ENCODE measurements at places on chromosomes 7 and 10.

- DNase-seq: no peak
- H3K36me3 ChIP-seq: no peaks in the 10 kb centered on the region
- H3K27me3 ChIP-seq: peaks cover 28% of the 10 kb centered on the region
- peaks cover 11% of the 10 kb centered on the region for H3K4me1 ChIP-seq
- no peak overlapping the region for H3K27ac ChIP-seq
- H3K4me3 ChIP-seq: no peak overlapping the region
Observed at GRCh38 chr7:150901160-150902035, 49.1 kb downstream of the AOC1 start.

DNA sequence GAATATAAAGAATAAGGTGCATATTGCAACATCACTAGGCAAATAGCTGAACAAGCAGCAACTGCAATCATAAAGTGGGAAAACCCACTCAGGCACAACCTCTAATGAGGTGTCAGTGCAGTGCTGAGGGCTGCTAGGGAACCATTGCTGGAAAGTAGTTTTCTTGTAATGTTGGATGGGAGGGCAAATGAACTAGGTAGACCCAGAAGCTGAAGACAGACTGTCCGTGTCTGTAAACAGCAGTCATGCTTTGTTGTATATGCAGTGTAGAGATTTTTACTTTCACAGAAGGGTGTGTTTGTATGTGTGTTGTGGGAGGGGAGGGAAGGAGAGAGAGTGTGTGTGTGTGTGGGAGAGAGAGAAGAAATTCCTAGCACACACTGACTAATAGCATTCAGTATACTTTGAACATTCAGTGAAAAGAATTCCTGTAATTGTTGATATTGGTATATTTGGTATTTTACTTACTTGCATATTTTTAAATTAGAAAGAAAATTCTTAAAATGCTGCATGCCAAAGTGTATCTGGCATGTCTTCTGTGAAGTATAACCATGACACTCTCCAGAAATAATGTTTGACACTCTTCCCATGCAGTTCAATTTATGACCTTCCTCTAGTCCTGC lies 28.8 kb downstream of the ITGB8 start:
- peaks cover 16% of the 10 kb centered on the region for H3K4me1 ChIP-seq
- H3K27ac ChIP-seq: no peak overlapping the region
- no peaks in the 10 kb centered on the region for H3K27me3 ChIP-seq
- no peaks in the 10 kb centered on the region for H3K36me3 ChIP-seq
- no peak overlapping the region for H3K4me3 ChIP-seq

DNA sequence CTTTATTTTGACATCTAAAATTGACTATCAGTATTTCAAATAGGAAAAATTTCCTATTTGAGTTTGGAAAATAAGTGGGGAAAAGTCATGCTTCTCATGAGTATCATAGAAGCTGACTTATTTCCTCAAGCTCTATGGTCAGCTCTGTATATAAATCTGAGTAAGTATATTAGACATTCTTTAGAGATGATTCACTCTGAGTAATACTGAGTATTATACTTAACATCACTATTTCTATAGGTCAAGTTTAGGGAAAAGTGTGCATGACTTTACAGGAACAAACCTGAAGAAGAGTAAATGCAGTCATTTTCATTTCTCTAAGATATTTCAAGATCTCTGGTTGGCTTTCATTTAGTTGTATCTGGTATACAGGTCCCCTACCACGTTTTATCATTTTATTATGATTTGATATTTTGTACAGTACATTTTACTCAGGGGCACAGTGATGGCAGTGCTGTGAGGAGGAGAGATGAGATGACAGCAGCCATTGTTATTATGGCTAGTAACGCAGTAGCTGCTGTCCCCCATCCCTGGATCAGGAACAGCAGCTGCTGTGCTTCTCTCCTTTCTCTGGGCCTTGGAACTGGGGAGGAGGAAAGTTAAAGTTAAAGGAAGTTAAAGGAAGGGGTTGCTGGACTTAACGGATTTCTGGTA lies 15.2 kb downstream of the SND1 start:
- H3K27ac ChIP-seq: no peak overlapping the region
- no peak for DNase-seq
- peaks cover 6% of the 10 kb centered on the region for H3K4me1 ChIP-seq
- H3K4me3 ChIP-seq: no peak overlapping the region
- no peaks in the 10 kb centered on the region for H3K27me3 ChIP-seq
- no peaks in the 10 kb centered on the region for H3K36me3 ChIP-seq

GRCh38 chr10:44295644-44296241 lies 89.2 kb downstream of the CXCL12 start:
- no peak overlapping the region for H3K27ac ChIP-seq
- peaks cover 13% of the 10 kb centered on the region for H3K4me1 ChIP-seq
- no peak overlapping the region for H3K4me3 ChIP-seq
- H3K27me3 ChIP-seq: peaks cover 24% of the 10 kb centered on the region
- DNase-seq: no peak
- H3K36me3 ChIP-seq: no peaks in the 10 kb centered on the region

DNA sequence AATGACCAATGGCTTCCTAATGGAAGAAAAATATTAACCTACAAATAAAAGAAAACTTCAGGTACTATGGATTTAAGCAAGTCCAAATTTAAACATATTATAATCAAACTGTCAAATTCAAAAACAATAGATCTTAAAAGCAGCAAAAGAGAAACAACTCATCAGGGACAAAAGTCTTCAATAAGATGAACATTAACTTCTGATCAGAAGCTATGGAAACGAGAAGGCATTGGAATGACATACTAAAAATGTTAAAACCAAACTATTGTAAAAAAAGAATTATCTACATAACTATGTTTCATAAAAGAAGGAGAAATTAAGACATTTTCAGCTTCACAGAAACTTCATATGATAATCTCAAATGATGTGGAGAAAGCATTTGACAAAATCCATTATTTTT lies 334.7 kb downstream of the ANKRD7 start:
- no peaks in the 10 kb centered on the region for H3K27me3 ChIP-seq
- H3K36me3 ChIP-seq: no peaks in the 10 kb centered on the region
- no peaks in the 10 kb centered on the region for H3K4me1 ChIP-seq
- no peak overlapping the region for H3K4me3 ChIP-seq

DNA sequence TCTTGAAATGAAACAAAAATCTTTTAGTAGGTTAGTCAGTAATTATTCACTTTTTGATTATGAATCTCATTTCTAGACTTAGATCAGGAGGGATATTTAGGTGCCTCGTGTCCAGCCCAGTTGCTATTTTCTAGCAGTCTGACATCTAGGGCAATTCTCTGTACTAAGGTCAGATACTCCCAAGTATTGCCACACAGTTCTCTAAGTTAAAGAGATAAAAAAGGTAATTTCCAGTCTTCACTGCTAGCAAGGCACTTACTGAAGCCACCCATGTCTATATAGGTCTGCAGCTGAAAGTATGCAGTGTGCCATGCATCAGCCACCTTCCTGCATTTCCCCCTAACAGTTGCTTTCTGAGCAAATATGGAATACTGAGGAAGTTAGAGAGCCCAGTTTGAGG lies 83.4 kb downstream of the PON1 start:
- H3K4me3 ChIP-seq: no peak overlapping the region
- no peaks in the 10 kb centered on the region for H3K36me3 ChIP-seq
- peaks cover 2% of the 10 kb centered on the region for H3K4me1 ChIP-seq
- DNase-seq: no peak
- no peaks in the 10 kb centered on the region for H3K27me3 ChIP-seq

- H3K27ac ChIP-seq: peak overlapping the region; percentile 84
- H3K4me1 ChIP-seq: peaks cover 88% of the 10 kb centered on the region
- H3K36me3 ChIP-seq: no peaks in the 10 kb centered on the region
- no peak overlapping the region for H3K4me3 ChIP-seq
- H3K27me3 ChIP-seq: no peaks in the 10 kb centered on the region
- no peak for DNase-seq
Observed at GRCh38 chr10:102770108-102770482, 26.3 kb downstream of the WBP1L start.

- no peak for DNase-seq
- no peak overlapping the region for H3K27ac ChIP-seq
- H3K4me1 ChIP-seq: peaks cover 27% of the 10 kb centered on the region
- H3K4me3 ChIP-seq: peak overlapping the region; percentile 67
Observed at GRCh38 chr7:2845034-2845592, 1.0 kb upstream of the GNA12 start.

- peaks cover 4% of the 10 kb centered on the region for H3K27me3 ChIP-seq
- H3K4me3 ChIP-seq: no peak overlapping the region
- no peaks in the 10 kb centered on the region for H3K4me1 ChIP-seq
Observed at GRCh38 chr10:123721441-123722049, 55.4 kb downstream of the GPR26 start.
